Left lung (tissue), 14 donors: ENCODE measurements at places on chromosomes 3 and 15. TPM values are rescaled to one million over a fixed set of nuclear protein-coding genes. Genes with fewer than 3 reads are reported as not detected.
A peak's percentile ranks its signal among the peaks of the same experiment; 100 is the strongest.

DNA sequence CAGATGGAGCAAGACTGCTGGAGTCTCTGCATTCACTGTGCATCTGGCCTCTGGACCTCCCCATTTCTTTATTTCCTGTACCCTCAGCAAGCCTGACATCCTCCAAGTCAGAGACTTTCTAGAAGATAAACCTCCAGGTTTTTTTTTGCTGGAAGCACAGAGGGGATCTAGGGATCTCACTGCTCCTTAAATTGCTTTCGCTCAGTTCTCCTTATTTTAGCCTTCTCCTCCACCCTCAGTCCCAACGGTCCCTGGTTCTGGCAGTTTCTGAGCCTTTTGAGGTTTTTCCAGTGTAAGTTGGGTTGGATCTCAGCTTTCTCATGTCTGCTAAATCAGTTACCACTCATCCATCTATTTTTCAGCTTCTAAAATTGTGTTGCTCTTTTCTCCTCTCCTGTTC is 22.7 kb upstream of the CHD2 start:
- no peaks in the 10 kb centered on the region for H3K36me3 ChIP-seq
- no peak overlapping the region for H3K27ac ChIP-seq
- no peak for DNase-seq
- H3K27me3 ChIP-seq = no peaks in the 10 kb centered on the region
- H3K4me1 ChIP-seq = peaks cover 15% of the 10 kb centered on the region

GPR176 gene
- 6.6 TPM for total RNA-seq

SLC51A gene
- total RNA-seq = 1.2 TPM

- H3K27ac ChIP-seq = no peak overlapping the region
- no peaks in the 10 kb centered on the region for H3K27me3 ChIP-seq
- no peak for DNase-seq
- no peaks in the 10 kb centered on the region for H3K36me3 ChIP-seq
- H3K4me1 ChIP-seq = no peaks in the 10 kb centered on the region
- peak overlapping the region; percentile 99 for H3K4me3 ChIP-seq
Observed at GRCh38 chr3:39052583-39052982, 767 bp downstream of the WDR48 start.

KIF23 gene
- 15.4 TPM for total RNA-seq

ZNF860 gene
- total RNA-seq = 2.3 TPM

- no peaks in the 10 kb centered on the region for H3K36me3 ChIP-seq
- H3K27ac ChIP-seq = no peak overlapping the region
- H3K27me3 ChIP-seq = no peaks in the 10 kb centered on the region
- H3K4me1 ChIP-seq = no peaks in the 10 kb centered on the region
- no peak overlapping the region for H3K4me3 ChIP-seq
Observed at GRCh38 chr3:191068946-191069813, 129.9 kb upstream of the OSTN start.

ZBBX gene
- 6.7 TPM for total RNA-seq

CTDSPL2 gene
- 27.5 TPM for total RNA-seq

DNA sequence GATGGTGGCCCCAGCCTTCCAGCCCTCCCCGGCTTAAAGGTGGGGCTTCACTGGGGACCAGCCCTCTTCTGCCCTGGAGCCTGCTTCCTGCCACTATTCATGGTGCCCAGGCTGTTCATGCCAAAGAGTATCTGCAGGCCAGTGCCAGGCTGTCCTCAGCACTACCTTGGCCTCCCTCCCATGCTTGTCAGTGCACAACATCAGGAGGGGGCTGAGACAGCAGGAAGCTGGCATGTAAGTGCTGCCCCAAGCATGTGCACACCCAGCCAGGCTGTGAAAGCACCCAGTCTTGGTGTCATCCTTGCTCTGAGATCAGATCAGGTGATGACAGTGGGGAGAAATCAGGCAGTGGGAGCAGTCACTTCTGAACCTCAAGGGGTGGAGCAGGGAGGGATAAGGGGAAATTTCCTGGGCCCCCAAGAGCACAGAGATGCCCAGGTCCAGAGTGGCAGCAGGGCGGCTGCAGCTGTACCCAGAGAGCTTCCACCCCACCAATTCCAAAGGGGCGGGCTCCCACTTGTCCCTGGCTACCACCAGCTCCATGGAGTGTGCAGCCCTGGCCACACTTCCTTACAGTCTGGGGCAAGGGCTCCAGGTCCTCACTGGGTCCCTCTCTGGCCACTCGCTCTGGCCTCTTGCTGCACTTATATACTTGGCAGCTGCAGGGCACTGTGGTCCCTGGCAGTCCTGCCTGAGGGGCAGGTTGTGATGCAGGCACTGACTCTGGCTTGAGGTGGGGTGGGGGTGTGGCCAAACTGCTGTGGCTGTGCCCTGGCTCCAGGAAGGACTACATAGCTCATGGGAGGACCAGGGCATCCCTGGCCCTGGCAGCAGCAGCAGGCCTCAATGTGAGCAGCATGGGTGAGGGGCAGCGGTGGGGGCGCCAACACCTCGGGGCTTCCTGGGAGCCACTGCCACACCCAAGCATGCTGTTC is 91.4 kb upstream of the TNFSF10 start:
- H3K36me3 ChIP-seq = no peaks in the 10 kb centered on the region
- no peak overlapping the region for H3K4me3 ChIP-seq
- peaks cover 6% of the 10 kb centered on the region for H3K4me1 ChIP-seq
- no peaks in the 10 kb centered on the region for H3K27me3 ChIP-seq

DNA sequence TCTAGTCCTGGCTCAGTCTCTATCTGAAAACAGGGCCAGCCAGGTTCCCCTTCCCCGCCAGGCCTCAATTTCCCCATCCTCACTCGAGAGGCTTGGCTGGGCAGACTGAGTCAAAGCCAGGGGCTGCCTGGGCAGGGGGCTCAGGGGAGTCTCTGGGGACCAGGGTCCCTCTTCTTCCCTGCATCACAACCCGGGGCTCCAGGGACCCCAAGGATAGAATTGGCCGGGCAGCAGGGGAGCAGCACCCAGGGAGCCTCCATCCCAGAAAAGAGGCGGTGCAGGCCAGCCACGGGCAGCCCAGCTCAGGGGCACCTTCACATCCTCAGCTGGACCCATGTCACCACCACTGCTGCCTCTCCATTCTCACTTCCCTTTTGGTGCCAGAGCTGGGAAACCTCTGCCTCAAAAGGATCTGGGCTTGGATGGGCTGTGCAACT is 13.3 kb upstream of the PLXND1 start:
- no peak overlapping the region for H3K4me3 ChIP-seq
- H3K27ac ChIP-seq = peak overlapping the region; percentile 24
- no peaks in the 10 kb centered on the region for H3K27me3 ChIP-seq
- H3K36me3 ChIP-seq = no peaks in the 10 kb centered on the region
- peaks cover 42% of the 10 kb centered on the region for H3K4me1 ChIP-seq

DNA sequence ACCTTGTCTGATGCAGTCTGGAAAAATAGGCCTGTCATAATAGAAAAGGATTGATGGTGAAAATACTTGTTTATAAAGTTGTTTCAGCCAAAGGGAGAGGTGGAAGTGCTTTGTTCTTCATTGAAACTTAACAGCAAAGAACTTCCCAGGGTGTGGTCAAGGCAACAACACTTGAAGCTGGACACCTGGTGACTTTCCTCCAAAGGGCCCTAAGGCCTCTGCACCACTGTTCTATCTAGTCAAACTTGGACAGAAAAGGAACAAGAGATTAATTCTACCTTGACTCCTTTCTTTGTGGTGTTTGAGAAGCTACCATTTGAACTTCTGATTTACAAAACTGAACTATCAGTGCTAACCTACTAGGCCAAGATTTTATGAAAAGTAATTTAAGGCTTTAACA is 102.0 kb downstream of the CMSS1 start:
- H3K4me1 ChIP-seq = peaks cover 6% of the 10 kb centered on the region
- no peak overlapping the region for H3K4me3 ChIP-seq

DNA sequence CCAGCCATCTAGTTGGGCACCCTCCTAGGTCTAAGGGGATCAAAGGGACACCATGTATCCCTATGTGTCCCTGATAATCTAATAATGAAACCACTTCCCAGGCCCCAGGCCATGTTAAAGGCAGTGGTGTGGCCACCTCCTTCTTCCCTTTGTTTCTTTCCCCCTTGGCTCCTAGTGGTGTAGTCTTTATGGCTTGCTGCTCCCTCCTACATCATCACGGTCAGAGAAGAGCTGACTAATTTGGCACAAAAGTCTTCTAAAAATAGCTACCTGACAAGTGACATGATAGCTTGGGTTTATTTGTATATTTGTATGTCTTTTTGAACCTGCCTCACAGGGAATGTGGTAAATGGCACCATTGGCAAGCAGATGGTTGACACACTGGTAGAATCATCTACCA is 131.0 kb upstream of the CHRM5 start:
- no peak overlapping the region for H3K4me3 ChIP-seq
- H3K4me1 ChIP-seq = no peaks in the 10 kb centered on the region
- H3K27ac ChIP-seq = no peak overlapping the region
- H3K27me3 ChIP-seq = no peaks in the 10 kb centered on the region
- no peak for DNase-seq

SI gene
- not detected for total RNA-seq

DNA sequence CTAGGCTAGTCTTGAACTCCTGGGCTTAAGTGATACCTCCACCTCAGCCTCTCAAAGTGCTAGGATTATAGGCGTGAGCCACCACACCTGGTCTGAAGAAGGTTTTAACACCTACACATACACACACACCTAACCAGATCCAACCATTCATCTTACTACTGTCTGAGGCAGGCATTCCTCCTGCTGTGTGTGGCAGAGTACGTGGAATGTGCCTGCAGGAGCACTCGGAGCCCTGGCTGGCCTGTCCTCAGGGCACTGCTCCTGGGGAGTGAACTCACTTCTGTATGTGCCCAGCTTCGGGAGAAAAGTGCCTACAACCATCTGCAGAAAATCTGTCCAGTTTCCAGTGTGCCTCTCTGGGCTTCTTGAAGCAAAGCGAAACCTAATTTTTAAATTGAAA is 58.2 kb upstream of the LIMD1 start:
- no peak overlapping the region for H3K27ac ChIP-seq
- no peaks in the 10 kb centered on the region for H3K36me3 ChIP-seq
- no peaks in the 10 kb centered on the region for H3K27me3 ChIP-seq
- DNase-seq = no peak

SLC22A13 gene
- 0.68 TPM for total RNA-seq

SYNPR gene
- total RNA-seq = not detected

DNA sequence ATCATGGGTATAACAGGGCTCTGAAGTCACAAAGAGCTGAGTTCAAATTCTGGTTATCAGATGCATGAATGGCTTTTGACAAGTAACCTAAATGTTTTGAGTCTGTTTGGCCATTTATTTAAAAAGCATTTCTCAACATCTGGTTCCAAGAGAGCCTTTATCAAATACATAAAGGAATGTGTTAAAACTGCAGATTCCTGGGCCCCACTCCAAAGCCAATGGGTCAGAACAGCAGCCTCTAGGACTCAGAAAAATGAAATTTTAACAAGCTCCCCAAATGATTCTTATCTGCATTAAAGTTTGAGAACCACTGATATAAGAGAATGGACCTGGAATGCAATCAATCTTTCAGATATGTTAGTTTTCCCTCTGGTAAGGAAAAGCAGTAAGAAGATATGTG is 3.4 kb downstream of the B4GALT4 start:
- no peaks in the 10 kb centered on the region for H3K36me3 ChIP-seq
